ENCODE measurements at places on chromosomes 11 and 22. TPM values are rescaled to one million over a fixed set of nuclear protein-coding genes. Genes with fewer than 3 reads are reported as not detected.

GRCh38 chr11:15544353-15544752 lies 429.6 kb downstream of the INSC start:
- no peak overlapping the region for H3K27ac ChIP-seq
- DNase-seq = no peak
- no peaks in the 10 kb centered on the region for H3K27me3 ChIP-seq
- H3K36me3 ChIP-seq = no peaks in the 10 kb centered on the region
- no peaks in the 10 kb centered on the region for H3K4me1 ChIP-seq

SCARF2 gene
- total RNA-seq = 1.6 TPM

DNA sequence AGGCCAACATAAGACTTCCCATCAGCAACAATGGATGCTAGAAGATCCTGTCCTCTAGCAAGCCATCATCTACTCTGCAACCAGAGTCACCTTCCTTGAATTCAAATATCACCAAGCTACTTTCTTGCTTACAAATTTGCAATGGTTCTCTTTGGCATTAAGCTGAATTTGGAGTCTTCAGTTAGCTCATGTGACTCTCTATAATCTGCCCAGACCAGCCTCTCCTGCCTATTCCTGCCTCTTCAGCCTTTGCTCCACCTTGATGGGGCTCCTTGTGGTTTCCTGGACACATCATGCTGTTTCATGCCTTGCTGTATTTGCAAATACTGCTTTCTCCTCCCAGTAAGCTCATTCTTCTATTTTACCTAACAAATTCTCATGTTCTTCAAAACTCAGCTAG lies 82.3 kb downstream of the RASSF10 start:
- H3K36me3 ChIP-seq = no peaks in the 10 kb centered on the region
- no peaks in the 10 kb centered on the region for H3K4me1 ChIP-seq
- no peak overlapping the region for H3K27ac ChIP-seq
- H3K4me3 ChIP-seq = no peak overlapping the region
- H3K27me3 ChIP-seq = peaks cover 5% of the 10 kb centered on the region

SLC2A11 gene
- 16.2 TPM for total RNA-seq

CSRP3 gene
- not detected for total RNA-seq
